Sigmoid colon (tissue), 7 donors: ENCODE measurements at places on chromosomes 2 and 18.

- DNase-seq, result no peak
These were observed 79.6 kb upstream of the RAB12 start for GRCh38 chr18:8529609-8530008.

DNA sequence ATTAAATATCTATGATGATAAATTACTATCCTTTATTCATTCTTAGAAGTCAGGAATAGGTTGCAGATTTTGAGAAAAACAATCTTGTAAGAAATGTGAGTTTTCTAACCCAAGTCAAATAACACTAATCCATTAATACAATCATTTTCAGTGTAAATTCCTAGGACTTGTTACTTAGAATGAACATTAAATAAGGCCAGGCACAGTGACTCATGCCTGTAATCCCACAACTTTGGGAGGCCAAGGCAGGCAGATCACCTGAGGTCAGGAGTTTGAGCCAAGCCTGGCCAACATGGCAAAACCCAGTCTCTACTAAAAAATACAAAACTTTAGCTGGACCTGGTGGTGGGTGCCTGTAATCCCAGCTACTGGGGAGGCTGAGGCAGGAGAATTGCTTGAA is 45.8 kb upstream of the CDKL4 start:
- DNase-seq, result no peak

- DNase-seq, result no peak
These were observed 267.6 kb upstream of the THSD7B start for GRCh38 chr2:136497709-136498108.

GRCh38 chr2:129248198-129248597 is 731.3 kb upstream of the RAB6C start:
- DNase-seq, result no peak

DNA sequence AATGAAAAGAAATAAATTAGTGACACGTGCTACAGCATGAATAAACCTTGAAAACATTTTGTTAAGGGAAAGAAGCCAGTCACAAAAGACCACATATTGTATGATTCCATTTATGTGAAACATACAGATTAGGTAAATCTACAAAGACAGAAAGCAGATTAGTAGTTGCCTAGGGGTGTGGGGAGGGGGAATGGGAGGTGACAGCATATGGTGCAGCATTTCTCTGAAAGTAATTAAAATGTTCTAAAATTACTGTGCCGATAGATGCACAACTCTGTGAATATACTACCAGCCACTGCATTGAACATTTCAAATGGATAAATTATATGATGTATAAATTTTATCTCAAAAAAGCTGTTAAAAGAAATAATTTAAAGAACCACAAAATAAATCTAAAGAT is 161.0 kb downstream of the TRIB2 start:
- no peak for DNase-seq

DNA sequence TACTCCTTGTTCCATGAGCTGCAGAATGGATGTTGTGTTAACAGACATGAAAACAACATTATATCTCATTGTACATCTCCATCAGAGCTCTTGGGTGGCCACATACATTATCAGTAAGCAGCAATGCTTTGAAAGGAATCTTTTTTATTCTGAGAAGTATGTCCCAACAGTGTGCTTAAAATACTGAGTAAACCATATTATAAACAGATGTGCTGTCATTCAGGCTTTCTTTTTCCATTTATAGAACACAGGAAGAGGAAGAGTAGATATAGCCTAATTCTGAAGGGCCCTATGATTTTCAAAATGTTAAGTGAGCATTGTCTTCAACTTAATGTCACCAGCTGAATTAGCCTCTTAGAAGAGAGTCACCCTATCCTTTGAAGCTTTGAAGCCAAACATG is 44.3 kb upstream of the CABYR start:
- DNase-seq, result no peak

GRCh38 chr2:115160531-115161080 is 718.2 kb downstream of the DPP10 start:
- DNase-seq, result no peak

DNA sequence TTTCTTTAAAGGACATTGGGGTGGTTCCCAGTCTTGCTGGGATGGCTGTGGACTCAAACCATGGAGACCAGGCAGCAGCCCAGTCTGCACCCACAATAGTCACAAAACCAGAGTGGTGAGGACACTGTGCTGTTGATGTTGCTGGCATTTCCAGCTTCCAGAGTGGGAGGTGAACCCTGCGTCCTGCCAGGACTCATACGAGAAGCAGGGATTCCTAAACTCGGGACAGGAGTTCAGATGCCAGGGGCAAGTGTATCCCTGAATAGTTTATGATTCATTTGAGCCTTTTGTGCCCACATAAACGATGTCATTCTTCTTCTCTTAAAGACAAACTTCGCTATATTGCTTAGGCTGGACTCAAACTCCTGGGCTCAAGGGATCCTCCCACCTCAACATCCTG is 62.8 kb downstream of the TCF7L1 start:
- no peak for DNase-seq

DNA sequence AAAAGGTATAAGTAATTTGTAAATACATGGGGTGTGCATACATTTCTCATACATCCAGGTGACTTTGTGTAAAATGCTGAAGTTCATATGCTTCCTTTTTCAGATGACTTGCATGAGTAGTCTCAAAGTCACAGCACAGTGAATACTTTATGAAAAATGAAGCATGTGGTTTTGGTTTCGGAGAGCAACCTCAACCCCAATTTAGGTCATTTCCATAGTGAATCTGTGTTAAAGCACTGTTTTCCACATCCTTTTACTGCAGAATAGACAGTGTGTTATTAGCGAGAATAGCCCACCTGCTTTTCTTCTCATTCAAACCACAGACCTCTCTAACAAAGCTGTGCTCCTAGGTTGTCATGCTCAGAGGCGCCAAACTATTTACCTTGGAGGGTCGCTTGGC is 204.4 kb upstream of the RASGRP3 start:
- DNase-seq, result no peak

DNA sequence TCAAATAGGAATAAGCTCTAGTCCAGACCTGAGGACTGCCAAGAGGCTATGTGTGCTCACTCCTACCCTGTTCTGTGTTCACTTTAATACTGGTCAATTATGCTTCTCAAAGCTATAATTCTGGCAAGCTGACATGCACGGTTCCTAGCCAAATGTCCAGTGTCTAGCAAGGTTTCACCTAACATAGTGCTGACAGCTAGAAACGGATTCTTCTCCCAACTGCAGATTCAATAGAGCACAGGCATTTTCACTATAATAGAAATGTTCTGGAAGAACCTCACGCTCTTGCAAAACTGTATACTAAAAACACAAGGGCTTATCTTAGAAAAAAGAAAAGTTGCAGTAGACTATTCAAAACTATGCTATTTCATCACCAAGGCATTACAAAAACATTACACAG is 45.1 kb downstream of the HDAC4 start:
- peak; percentile 65 for DNase-seq

DNA sequence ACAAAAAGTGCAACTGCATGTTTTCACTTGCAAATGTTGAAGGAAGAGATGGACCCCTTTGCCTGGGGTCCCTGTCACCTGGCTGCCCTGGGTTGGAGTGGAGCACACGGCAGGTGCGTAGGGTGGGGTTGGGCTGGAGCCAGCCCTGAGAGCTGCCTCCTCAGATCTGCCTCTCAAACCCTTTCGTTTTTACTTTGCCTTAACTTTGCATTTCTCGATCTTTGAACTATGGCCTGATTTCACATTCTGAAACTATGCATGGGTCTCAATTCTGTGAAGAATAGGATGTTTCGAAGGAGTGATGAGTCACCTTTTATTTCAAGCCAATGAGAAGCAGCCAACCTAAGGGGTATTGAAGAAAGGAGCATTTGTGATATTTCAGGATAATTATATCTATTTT is 132.8 kb downstream of the ACOXL start:
- DNase-seq, result no peak
